ENCODE measurements at places on chromosomes 4 and X.
A peak's percentile ranks its signal among the peaks of the same experiment; 100 is the strongest.

GRCh38 chr4:55359397-55359916 is 13.4 kb downstream of the SRD5A3 start:
- DNase-seq = no peak

DNA sequence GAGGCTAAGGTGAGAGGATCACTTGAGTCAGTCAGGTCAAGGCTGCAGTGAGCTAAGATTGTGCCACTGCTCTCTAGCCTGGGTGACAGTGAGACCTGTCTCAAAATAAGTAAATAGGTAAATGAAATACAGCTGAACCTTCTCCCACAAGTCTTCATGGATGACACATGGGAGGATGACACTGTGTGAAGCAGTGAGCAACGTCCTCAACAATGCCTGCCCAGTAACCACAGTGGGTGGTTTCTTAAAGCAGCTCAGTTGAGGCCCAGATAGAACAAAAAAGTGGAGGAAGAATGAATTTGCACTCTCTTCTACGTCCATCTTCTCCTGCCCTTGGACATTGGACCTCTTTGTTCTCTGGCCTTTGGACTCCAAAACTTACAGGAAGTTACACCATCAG is 52.7 kb downstream of the MSX1 start:
- no peak for DNase-seq

DNA sequence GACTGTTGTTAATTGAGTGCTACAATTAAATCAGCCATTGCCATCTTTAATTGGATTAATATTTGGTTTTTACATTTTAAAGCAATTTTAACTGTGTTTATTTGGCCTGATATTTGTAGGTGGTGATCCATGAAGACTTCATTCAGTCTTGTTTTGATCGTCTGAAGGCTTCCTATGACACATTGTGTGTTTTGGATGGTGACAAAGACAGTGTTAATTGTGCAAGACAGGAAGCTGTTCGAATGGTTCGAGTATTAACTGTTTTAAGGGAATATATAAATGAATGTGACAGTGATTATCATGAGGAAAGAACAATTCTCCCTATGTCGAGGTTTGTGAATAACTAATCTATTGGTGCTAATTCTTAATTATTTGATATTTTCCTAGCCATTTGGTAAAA is 82.6 kb downstream of the USP9X start:
- no peak for DNase-seq

DNA sequence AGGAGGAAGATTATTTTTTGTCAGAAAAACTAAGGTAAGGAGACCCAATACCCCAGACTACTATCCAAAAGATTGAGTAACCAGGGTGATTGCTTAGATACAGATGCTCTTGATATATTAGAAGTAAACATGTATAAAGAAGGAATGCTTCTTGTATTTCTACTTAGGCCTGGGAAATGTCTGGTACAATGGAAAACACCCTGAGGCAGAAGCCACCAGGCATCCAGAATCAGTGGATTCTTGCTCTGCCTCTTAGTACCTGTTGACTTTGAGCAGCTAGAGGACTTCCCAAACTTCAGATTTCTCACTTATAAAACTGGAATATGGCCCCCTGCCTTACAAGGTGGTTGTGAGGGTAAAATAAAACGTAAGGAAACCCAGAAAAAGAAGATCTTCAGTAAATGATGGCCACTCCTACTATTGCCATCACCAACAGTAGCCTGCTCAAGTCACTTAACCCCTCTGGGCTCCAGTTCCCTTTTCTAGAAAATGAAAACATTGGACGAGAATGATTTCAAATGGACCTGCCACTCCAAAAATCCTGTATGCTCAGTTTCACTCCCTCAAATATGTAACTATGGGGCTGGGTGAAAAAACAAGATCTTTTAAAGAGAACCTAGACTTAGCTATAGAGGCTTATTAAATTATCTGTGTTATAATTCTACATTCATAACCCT is 56.6 kb downstream of the AMELX start:
- no peak for DNase-seq

DNA sequence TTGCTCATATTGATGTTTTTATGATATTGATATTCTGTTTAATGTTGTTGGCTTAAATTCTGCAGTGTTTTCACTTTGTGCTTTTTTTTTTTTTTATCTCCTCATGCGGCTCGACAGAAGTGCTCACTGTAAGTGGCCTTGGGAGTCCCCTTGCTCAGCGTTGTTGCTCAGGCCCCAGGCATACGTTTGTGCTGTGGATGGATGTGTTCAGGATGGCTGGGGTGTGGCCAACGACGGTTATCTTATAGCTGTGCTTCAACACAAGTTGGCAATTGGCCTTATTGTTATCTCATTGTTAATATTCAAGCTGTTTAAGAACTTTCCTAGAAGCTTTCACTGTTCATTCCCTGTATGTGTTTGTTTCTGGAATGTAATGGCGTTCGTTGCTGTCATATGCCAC is 36.4 kb upstream of the CLCN4 start:
- DNase-seq = no peak

GRCh38 chr4:147975933-147976928 is 244.3 kb downstream of the ARHGAP10 start:
- DNase-seq = no peak

DNA sequence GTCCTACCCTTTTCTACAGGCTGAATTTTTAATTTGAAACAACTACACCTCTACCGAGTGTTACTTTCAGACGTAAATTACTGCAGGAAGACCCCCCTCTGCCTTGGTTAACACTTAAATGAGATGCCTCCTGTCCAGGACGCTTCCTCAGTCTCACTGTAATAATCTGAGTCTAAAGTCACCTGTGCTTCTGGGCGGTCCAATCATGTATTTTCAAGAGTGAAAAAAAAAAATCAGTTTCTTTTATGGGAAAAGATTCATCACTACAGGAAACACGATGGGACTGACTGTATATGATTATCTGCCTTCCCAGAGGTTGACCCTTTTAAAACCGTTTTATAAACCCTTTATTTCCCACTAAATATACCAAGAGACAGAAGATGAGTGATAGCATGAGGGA is 776 bp downstream of the RBM47 start:
- no peak for DNase-seq

GRCh38 chr4:1011666-1012033 is 224 bp downstream of the FGFRL1 start:
- no peak for DNase-seq

GRCh38 chr4:158578476-158578875 is 56.8 kb downstream of the RXFP1 start:
- DNase-seq = peak; percentile 40

DNA sequence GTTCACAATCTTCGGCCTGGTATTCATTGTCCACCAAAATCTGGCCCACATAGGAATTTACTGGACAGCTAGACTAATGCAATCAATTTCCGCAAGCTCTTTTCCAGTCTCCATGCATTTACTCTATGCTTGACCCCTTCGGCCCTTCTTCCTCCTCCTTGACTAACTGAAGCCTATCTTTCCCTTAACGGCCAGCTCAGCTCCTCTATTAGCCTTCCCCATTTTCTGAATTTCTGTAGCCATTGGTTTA is 1.2 kb upstream of the PHKA2 start:
- DNase-seq = no peak

- peak; percentile 60 for DNase-seq
Observed at GRCh38 chr4:60201052-60201673, 999.0 kb upstream of the ADGRL3 start.

- peak; percentile 49 for DNase-seq
Observed at GRCh38 chr4:159027535-159027934, 75.3 kb upstream of the RAPGEF2 start.

- no peak for DNase-seq
Observed at GRCh38 chrX:121655276-121655675, 607.9 kb downstream of the GLUD2 start.

DNA sequence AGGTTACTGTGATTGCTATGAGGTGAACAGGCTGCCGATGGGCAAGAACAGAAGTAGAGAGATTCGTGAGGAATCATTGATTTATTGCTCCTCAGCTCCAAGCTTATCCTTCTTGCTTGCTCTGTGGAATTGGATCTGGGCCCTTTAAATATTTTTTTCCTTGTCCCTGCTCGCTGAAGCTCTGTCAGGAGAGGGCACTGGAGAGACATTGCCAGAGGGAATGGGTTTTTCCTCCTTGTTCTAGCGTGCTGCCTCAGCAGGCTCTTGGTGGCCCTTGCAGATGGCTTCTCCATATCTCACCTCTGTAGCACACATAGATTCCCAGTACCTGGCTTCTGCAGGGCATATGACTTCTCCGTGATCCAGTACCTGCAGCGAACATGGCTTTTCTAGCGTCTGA is 67.4 kb downstream of the CNGA2 start:
- DNase-seq = no peak

DNA sequence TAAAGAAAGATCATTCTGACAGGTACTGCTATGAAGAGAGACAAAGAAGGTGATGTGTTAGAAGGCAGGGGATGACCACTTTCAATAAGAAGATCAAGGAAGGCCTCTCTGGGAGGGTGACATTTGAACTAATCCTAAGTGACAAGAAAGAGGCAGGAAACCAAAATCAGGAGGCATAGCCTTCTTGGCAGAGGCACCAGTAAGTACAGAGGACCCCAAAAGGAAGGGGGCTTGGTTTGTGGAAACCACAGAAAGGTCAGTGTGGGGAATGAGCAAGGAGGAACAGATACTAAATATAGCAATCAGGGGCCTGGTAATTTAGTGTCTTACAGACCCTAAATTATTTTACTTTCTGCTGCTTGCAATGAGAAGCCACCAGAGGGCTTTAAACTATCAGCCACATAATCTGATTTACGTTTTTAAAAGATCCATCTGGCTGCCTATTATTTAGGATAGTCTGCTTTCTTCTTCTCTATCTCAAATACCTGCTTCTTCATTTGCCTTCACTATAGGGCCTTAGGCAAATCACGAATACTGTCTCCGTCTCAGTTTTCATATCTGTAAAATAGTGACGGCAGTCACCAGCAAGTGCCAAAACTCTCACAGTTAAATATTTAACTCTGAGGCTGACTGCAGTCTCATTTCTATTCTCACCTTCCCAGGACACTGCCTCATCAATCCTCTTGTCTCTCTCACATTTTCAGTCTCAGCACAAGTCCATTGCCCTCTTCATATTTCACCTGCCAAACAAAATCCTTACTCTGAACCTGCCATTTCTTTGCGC is 16.7 kb downstream of the NR3C2 start:
- no peak for DNase-seq
